ENCODE measurements at places on chromosomes 3 and 15.

DNA sequence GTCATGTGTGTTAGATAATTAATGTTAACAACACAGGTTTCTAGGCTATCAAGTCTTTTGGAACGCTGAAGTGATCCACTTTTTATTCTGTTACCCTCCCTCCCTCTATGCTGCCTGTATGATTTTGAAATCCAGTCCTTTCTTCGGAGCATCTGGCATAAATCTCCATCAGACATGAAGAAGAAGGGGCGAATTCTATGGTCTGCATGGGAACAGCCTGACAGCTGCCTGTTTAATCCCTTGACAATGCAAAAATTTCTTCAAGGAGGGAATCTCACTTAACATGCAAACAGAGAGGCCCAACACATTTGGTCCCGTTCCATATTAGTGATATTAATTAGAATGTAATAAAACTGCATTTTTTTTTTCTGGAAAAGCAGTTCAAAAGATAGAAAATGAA, 145.2 kb downstream of the VGLL3 start:
- DNase-seq: no peak

DNA sequence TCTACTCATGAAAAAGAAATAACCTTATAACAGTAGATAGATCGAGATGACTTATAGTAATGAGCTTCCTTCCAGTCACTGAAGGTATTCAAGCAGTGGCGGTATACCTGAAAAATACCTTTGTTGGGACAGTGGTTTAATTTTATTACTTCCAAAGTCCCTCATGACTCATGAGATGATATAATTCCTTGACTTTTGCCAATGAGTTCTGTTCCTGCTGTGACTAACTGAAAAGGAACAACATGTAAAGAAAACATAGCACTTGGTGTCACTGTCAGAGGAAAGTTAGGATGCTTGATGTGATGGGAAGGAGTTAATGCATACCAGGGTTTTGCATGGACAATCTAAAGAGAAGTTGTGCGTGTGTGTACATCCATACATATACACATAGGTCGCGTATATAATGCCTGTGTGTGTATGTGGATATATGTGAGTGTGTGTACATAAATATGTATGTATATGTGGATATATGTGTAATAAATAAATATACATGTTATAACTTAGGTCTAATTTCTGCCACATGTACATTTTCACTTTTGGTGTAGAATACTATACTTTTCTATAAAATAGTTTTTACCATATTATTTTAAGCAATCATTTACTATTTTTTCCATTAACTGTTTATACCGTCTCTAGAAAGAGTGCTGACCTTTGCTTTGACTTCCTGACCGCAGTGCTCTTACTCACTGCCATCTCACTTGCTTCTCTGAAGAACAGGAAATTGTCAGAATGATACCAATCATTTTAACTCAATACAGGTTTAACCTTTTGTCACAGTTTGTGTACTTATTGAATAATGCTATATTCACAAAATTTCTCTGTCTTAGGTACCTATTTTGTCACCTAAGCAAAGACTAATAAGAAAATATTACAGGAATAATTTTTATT, 12.6 kb upstream of the PAK2 start:
- DNase-seq: no peak

GRCh38 chr15:88255484-88256278, 858 bp downstream of the NTRK3 start:
- DNase-seq: peak; percentile 21

- no peak for DNase-seq
Observed at GRCh38 chr15:97849183-97849582, 111.3 kb upstream of the ARRDC4 start.

GRCh38 chr3:144663456-144664436, 692.1 kb downstream of the DIPK2A start:
- no peak for DNase-seq

GRCh38 chr3:123120573-123120972, 53.7 kb downstream of the PDIA5 start:
- no peak for DNase-seq

GRCh38 chr3:102113421-102114041, 264.2 kb downstream of the NFKBIZ start:
- DNase-seq: no peak

DNA sequence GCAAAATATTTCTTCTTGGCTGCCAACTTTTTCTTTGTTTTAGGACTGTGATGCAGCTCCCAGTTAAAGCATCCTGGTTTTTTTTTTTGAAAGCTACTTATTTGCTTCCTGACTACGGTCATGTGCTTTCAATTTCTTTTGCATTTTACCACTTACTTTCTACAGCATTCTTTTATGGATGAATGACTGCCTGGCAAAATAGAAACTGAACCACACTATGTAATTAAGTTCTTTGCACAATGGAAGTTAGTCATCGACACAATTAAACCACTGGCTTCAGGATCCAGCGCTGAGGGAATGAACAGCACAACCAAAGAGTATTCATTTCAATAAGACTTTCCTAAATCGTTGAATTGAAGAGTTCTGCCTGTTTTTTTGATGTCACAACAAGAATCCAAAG, 82.2 kb upstream of the EPHA3 start:
- DNase-seq: no peak

- peak; percentile 53 for DNase-seq
Observed at GRCh38 chr15:31488437-31489204, 162.0 kb downstream of the KLF13 start.

DNA sequence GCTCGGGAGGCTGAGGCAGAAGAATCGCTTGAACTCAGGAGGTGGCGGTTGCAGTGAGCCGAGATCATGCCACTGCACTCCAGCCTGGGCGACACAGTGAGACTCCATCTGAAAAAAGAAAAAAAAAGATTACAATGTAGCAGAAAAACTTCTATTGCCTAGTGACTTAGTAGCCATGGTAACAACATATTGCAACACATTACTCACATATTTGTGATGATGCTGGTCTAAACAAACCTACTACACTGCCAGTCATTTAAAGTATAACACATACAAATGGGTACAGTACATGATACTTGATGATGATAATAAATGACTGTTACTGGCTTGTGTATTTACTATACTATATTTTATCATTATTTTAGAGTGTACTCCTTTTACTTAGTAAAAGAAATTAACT, 125.6 kb downstream of the PLOD2 start:
- no peak for DNase-seq

- no peak for DNase-seq
Observed at GRCh38 chr15:49137861-49138260, 17.5 kb downstream of the COPS2 start.

DNA sequence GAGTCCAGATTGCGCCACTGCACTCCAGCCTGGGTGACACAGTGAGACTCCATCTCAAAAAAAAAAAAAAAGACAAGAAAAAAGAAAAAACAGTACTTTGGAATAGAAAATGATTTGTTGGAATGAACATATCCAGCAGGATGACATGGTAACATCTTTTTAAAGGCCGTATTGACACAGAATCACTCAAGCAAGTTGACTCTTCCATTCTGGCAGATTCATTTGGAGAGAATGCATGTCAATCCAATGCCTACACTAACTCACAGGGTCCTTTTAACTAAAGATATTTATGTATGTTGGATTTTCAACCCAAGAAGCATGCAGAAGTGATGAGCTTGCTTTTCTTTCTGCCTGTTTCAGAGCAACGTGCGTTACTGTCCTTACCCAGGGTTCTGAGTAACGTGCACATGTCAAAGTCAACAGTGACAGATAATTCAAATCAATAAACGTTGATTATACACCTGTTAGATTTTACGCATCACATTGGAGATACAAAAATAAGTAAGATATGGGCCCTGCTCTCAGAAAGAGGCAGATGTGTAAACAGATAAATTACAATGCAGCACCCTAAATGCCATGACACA, 77.1 kb upstream of the FNDC3B start:
- DNase-seq: no peak

DNA sequence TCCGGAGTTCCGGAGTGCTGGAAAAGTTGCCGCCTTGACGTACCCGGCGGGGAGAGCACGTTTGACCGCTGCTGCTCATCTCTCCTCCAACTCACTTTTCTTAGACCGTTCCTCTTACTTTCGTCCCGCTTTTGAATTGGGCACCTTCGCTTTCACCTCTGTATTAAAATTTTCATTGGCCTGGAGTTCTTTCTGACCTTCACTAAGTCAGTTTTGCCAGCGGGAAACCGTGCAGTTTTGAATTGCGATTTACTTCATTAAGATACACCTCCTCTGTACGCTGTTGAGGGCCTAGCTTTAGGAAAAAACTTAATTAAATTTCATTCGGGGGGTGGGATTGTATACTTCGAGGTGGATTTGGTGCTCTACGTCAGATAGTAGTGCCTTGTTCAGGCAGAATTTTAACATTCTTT, 1.3 kb downstream of the GMPS start:
- DNase-seq: no peak

DNA sequence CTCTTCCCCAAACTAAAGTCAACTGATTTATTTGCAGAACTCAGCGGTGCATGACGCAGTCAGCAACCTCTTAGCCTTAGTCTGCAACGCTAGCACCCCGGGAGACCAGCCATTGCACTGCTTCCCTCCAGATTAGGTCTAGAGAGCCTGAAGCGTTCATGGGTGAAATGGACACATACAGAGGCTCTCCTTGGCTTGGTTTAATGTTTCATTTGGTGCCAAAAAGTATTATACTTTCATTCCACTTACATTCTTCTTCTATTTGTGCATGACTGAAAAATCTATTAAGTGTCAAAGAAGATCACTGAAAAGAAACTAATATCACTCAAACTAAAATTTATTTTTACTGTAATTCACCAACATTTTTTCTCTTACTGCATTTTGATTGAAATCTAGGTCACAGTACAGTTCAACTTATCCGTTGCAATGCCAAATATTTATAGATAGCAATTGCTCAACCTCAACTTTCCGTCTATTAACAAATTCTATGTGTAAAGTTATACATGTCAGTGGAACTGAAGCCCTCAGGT, 116.2 kb downstream of the ROBO1 start:
- DNase-seq: no peak

GRCh38 chr3:126147147-126147931, 33.0 kb downstream of the ALDH1L1 start:
- DNase-seq: no peak
